ENCODE measurements at places on chromosomes 6 and 20. TPM values are rescaled to one million over a fixed set of nuclear protein-coding genes. Genes with fewer than 3 reads are reported as not detected.

The POFUT1 gene
- 34.2 TPM for total RNA-seq

The SIRPA gene
- total RNA-seq: 72.5 TPM

The TCP11 gene
- total RNA-seq: 0.28 TPM

The SCUBE3 gene
- total RNA-seq: 30.2 TPM

The TRIM31 gene
- total RNA-seq: not detected

The TPD52L1 gene
- total RNA-seq: 1,303 TPM

The OR2H2 gene
- not detected for total RNA-seq

The ZNF341 gene
- 4.8 TPM for total RNA-seq

The MAP3K4 gene
- total RNA-seq: 23.1 TPM

The RAET1G gene
- total RNA-seq: 9.1 TPM

The FOXA2 gene
- total RNA-seq: not detected

The PPP1R18 gene
- 6.4 TPM for total RNA-seq

The CD40 gene
- total RNA-seq: 6.3 TPM

The GLP1R gene
- 0.42 TPM for total RNA-seq

The ANGPT4 gene
- total RNA-seq: 0.06 TPM

The MCHR2 gene
- total RNA-seq: not detected

The CTCFL gene
- not detected for total RNA-seq

The LYRM2 gene
- 22.7 TPM for total RNA-seq

The BTN1A1 gene
- not detected for total RNA-seq

The MCCD1 gene
- total RNA-seq: not detected

The EGFL8 gene
- total RNA-seq: 3.2 TPM

The PLCB4 gene
- total RNA-seq: 3.0 TPM

The HLA-DRB1 gene
- 282 TPM for total RNA-seq

The RAET1L gene
- not detected for total RNA-seq

The MYL9 gene
- 393 TPM for total RNA-seq

The CAP2 gene
- total RNA-seq: 21.9 TPM

The FLRT3 gene
- total RNA-seq: 0.29 TPM

The FAM8A1 gene
- 33.1 TPM for total RNA-seq

The GTSF1L gene
- not detected for total RNA-seq

The DEF6 gene
- 11.5 TPM for total RNA-seq
